ENCODE measurements at places on chromosomes 7 and 10.

DNA sequence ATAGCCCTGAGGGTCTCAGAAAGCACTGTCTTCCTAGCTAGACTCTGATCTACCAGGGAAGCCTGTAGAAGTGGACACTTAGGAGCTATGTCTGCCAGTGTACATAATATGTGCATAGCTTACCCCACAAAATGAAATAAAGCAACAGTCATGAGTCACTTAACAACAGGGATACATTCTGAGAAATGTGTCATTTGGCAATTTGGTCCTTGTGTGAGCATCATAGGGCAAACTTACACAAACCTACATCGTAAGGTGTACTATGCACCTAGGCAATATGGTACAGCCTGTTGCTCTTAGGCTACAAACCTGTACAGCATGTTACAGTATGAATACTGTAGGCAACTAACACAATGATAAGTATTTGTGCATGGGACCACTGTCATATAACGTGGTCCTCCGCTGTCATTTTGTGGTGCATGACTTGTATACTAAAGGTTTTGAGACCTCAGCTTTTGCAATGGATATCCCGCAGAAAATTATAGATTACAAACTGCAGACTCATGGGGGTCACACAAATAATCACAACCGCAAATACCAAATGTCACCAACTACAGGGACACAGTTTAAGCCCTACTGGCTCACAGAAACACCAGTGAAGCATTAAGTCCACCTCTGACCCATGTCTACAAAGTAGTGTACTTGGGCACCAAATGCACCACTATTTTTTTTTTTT is 1.7 kb downstream of the URGCP start:
- DNase-seq = no peak

- DNase-seq = no peak
These were observed 47.6 kb downstream of the ANKRD26 start for GRCh38 chr10:27052656-27053055.

- no peak for DNase-seq
These were observed 1077.1 kb upstream of the C7orf33 start for GRCh38 chr7:147513451-147513850.

- no peak for DNase-seq
These were observed 67.3 kb upstream of the SHH start for GRCh38 chr7:155879592-155879991.

DNA sequence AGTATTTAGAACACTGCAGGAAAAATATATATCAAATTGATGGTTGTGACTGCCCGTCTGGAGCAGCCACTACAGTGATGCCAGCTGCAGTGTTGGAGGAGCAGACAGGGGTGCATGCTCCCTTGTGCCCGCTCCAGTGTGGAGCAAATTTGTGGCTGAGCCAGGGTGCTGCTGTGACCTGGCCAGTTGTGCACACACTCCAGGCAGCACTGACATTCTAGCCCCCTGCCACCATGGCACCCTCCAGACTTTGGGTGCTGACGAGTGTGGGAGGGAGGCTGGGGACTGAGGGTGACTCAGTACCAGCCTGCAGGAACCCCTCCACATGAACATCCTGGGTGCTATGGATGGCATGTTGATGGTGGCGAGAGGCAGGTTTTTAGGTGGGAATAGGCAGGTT is 160.0 kb upstream of the PCDH15 start:
- no peak for DNase-seq

- DNase-seq = no peak
These were observed 100.5 kb downstream of the FGFR2 start for GRCh38 chr10:121497513-121498470.

GRCh38 chr10:49642311-49642710 is 28.5 kb downstream of the CHAT start:
- no peak for DNase-seq

DNA sequence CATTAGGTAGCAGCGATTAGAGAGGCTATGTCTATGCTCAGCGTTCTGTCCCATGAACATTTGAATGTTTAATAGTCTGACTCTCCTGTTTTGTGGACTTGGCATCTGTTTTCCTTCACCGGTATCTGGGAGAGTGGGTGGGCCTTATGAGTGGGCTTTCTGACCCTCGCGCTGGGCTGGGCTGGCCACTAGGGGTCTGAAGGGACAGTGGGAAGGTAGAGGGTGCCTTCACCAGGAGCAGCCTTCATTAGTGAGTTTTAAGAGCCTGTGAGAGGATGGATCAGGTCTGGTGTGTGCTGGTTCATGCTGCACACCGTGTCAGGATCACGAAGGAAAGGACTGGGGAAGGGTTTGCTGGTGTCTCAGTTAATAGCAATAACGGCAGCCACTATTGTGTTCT is 33.4 kb downstream of the DCLRE1A start:
- DNase-seq = no peak

DNA sequence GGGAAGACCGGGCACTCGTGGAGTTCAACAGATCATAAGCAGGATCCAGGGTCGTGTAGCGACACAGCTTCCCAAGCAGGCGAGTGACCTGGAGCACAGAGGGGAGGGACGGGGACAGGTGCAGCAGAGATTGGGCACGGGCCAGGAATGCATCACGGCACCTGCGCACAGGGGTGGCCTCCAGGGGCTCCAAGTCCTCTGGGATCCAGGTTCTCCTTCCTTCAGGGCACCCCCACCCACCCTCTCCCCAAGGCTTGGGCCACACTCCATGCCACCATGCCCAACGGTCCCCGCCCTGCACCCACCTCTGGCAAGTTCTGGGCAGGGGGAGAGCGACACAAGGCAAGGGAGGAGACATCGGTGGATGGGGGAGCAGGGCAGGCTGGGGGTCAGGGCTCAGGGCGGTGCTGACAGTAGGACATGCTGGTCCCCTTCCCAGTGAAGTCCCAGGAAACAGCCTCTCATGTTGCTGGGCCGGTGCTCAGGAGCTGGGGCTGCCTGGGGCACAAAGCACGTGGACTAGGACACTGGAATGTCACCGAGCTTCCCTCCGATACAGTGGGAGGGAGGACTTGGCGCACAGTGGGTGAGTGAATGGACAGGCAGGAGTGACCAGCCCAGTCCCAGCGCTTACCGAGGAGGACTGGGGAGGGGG is 597.3 kb downstream of the PTPRN2 start:
- DNase-seq = no peak

All from T follicular helper cell (primary cell).